ENCODE measurements at places on chromosomes 16 and 17.

DNA sequence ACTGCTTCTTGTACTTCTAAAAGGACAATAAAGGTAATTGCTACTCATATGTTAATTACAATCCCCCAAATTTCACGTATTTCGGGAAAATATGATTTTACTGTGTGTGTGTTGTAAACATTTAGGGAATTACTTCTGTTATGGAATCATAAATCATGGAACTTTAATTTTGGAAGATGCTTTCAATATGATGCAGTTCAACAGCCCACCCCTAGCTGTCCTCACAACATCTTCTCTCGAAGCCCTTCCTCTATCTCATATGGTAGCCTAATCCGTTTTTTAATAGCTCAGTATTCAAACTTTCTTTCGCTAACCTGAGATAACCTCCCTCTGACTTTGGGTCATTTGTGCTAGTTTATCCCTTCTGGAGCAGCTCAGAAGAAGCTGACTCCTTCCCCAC lies 78.4 kb downstream of the ANKFN1 start:
- peak; percentile 9 for DNase-seq

GRCh38 chr16:75377729-75378386 lies 55.4 kb downstream of the CFDP1 start:
- DNase-seq: peak; percentile 98

GRCh38 chr17:67393809-67394397 lies 16.8 kb downstream of the PITPNC1 start:
- DNase-seq: no peak

- DNase-seq: no peak
Measured at GRCh38 chr17:8766731-8767130, 8.4 kb upstream of the SPDYE4 start.

DNA sequence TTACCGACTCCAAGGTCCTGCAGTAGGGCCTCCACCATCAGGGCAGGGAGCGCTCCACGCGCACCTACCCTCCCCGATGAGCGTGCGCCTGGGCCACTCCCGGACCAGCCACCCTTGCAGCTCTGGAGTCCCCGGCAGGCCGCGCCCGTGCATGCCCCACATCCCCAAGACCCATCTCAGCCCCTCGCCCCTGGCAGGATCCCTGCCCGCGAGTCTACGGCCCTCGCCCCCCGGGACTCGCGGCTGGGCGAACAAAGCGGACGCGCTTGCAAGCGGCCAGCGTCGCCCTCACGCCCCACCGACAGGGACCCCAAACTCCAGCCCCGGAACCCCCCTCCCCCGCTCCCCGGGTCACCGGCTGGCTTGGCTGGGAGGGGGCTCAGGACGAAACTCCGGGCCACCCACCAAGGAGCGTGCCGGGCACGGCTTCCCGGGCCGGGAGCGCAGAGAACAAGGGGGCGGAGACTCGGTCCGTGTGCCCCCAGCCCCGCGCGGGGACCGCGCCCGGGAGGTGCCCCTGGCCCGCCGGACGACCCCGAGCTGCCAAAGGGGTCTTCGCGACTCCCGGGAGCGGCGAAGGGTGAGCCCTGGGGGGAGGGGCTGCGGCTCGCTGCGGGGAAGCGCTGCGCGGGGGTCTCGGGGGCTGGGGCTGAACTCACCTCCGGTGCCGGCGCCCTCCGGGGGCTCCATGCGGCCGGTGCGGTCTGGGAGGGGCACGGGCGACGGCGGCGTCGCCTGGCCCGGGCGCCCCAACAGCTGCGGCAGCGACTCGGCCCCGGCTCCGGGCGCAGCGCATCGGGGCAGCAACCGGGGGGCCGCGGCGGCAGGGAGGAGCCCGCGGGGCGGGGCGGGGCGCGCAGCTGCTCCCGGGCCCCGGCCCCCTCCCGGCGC lies at the start of gene DBNDD1:
DBNDD1 (minus strand) TSS at position 805 of the 891 bp plus-strand sequence; CDS start at position 690, 115 bp downstream.
- no peak for DNase-seq

DNA sequence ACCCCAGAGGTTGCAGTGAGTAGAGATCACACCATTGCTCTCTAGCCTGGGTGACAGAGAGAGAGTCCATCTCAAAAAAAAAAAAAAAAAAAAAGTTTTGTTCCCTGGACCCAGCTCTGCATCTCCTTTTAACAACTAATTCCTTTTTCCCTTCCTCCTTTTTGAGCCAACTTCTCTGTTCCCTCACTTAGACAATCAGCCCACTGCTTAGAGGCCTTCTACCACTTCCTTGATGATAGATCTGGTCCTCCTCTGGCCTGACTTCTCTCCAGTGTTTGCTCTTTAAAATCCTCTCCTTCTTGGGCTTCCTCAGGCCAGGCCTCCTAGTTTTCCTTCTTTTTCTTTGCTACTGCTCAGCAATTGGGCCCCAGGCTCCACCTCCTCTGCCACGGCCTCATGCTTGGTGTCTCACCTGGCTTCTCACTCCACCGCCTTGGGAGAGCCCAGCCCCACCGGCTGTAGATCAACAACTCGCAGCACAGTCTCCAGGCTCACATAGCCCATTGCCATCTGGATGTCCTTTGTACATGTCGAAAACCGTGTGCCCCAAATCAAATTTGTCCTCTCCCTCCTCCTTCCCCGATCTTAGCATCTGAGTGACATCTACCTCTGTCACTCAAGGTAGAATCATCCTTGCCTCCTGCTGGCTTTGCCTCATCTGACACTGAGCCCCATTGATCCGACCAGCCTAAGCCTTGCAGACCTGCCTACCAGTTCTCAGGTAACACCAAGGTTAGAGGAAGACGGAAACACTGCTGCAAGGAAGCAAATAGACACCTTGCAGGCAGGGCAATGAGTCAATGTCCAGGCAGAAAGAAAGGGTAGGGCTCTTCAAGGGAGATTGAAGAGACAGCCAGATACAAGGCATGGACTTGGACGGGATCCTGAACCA lies 17.4 kb downstream of the ARHGAP27 start:
- no peak for DNase-seq

- no peak for DNase-seq
Measured at GRCh38 chr16:2610781-2611498, 71.4 kb upstream of the KCTD5 start.

- peak; percentile 18 for DNase-seq
Measured at GRCh38 chr17:63476459-63476853, 405 bp upstream of the ACE start.

DNA sequence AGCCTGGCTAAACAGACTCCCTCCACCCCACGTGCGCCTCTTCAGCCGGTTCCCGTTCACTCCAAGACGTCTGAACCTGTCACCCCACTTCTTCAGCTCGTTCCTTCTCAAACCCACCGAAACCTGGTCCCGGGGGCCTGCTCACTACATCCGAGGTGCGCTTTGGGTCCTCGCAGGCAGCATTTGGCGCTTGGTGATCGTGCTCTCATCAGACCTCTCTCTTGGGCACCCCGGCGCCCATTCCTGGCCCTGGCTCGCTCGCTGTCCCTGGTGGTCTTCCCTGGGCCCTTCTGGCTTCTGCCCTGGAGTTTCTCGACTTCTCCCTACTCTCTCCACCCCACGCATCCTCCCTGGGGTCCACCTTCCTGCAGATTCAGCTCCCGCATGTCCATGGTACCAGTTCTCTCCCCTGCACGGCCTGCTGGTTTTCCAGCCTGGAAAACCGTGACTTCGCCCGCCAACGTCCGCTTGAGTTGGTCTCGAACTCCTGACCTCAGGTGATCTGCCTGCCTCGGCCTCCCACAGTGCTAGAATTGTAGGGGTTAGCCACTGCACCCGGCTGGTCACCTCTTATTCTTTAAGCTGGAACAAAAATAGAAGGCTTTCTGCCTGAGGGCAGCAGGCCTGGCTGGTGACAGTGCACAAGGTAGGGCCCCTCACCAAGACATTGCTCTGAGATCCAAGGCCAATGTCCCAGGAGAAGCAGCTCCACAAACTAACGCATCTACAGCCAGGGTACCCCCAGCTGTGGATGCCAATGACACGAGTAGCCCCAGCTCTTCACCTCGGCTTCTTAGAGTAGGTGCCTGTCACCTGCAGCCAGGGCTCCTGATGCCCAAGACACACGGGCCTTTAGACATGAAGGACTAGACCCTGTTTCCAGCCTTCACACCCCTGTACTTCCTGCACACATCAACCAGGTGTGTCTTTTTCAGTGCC lies 1.1 kb upstream of the MEAK7 start:
- DNase-seq: peak; percentile 36

GRCh38 chr17:10699856-10700255 lies 2.5 kb downstream of the ADPRM start:
- peak; percentile 16 for DNase-seq

- no peak for DNase-seq
Measured at GRCh38 chr16:81041696-81042095, 6.1 kb downstream of the ATMIN start.

- DNase-seq: no peak
Measured at GRCh38 chr16:50303605-50304466, 37.5 kb downstream of the ADCY7 start.

- peak; percentile 90 for DNase-seq
Measured at GRCh38 chr17:76382351-76382802, 2.0 kb upstream of the SPHK1 start.

GRCh38 chr17:67248291-67248690 lies 3.3 kb upstream of the HELZ start:
- no peak for DNase-seq

- no peak for DNase-seq
Measured at GRCh38 chr17:17051380-17051779, 9.1 kb downstream of the MPRIP start.

DNA sequence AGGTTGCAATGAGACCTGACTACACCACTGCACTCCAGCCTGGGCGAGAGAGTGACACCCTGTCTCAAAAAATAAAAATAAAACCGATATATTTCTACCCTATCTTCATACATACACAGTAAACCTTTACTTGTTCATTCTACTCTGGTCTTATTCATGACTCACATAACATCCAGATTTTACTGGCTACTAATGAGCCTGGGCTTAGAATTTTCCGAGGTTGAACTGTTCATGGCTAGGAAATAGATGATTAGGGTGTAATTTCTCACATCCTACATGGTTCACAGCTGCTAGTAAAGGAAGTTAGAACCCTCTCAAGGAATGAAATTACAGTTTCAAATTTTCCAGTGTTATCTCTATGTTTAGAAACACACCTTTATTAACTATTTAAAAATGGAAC lies 14.7 kb downstream of the GSPT1 start:
- DNase-seq: no peak

- no peak for DNase-seq
Measured at GRCh38 chr17:564526-565065, 150.0 kb downstream of the VPS53 start.

DNA sequence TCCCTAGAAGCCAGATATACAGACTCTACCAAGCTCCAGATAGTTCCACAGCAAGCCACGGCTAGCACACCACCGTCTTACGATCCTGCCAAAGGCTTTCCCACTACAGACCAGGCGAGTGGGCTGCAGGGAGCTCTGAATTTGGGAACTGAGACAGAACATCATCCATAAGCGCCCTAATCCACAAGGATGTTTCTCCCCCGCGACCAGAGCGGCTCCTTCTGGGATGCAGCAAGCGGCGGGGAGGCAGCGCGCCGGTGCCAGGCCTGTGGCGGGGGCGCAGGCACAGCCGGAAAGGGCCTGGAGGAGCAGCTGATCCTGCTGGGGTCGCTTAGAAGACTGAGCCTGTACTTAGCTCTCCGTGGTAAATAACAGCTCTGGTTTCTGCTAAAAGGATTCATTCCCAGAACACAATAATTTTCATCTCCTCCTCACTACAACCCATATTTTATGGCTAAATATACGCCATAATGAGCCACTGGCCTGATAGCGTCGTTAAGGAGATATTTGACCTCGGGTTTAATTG lies 16.2 kb upstream of the FOXF1 start:
- DNase-seq: no peak

DNA sequence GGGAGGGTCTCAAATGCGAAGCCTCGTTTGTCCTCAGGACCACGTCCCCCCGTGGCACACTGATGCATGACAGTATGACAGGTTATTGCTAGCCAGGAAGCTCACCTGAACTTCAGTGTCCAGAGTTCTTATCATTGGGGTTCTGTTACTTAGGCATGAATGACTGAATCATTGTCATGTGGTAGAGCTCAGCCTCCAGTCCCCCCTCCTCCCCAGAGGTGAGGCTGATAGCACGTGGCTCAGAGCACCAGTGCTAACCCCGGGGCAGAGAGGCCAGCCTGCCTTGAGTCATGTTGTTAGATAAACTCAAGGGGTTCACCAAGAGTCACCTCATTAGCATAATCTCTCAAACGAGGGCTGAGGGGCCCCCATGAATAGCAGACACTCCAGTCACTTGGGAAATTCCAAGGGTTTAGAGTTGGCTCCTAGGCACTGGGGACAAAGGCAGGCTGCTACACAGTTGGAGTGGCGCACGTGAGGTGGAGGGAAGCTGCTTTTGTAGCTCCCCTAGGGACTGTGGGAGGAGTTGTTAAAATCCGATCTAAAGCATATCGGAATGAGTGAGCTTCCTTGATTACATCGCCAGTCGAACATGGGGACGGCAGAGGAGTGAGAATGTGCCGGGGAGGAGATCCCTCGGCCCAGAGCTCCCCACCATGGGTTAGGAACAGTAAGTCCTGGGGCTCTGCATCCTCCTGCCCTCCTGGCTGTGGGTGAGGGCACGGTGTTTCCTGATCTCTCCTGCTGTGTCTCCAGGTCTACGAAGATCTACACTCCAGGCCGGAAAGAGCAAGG lies 18.2 kb downstream of the DHX38 start:
- DNase-seq: peak; percentile 17

GRCh38 chr17:80927791-80928216 lies 63.8 kb upstream of the CHMP6 start:
- no peak for DNase-seq

DNA sequence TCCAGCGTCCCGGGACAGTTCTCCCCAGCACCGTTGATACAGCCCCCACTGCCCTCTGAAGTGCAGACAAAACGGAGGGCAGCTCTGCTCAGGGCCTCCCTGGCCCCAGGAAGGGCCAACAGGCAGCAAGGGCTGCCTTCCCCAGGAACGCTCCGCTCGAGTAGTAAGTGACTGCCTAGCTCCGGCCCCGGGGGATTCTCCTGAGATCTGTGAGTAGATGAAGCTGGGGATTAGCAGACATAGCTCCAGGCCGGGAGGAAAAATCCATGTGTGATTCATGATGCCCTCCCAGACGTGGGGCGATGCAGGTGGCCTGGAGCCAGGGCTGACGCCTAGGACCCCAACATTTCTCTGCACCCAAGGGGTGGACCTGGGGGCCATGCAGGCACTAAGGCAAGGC lies 85.3 kb downstream of the ENGASE start:
- no peak for DNase-seq

DNA sequence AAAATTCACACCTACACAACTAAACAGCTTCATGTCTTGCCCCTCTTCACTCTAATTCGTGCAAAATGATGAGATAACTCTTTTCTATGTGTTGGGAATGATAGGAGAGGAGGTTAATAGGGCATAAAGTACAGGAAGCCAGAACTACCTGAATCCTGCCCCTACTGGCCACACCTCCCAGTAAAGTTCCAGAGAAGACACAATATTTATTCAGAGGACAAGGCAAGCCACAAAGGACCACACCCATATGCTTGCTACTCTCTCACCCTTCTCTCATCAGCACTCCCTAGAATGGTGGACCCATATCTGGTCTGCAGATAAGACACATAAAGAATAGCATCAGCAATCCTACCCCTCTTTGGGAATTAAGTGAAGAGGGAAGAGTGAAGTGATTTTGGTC lies 74.6 kb downstream of the ZNF18 start:
- DNase-seq: no peak

- no peak for DNase-seq
Measured at GRCh38 chr16:16578701-16579100, 199.8 kb downstream of the NPIPA7 start.

Measured in ELR (cell line).